ENCODE measurements at places on chromosomes 7 and 10.

DNA sequence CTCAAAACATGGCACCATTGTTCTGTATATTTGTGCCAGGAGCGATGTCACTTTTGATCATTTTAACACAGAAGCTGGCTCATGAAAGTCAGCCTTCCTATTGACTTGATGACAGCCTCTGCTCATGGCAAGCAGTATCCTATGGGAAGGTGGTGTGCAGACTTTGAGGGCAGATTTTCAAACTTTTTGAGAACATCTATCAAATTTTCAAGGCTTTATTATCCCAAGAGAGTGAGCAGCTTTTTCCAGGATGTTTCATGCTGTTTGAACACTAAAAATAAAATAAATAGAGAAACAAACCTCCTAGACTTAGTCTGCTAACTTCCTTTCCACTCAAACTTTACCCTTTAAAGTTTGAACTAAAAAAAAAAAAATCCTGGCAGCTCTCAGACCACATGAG lies 20.3 kb downstream of the FAM13C start:
- no peak for DNase-seq

DNA sequence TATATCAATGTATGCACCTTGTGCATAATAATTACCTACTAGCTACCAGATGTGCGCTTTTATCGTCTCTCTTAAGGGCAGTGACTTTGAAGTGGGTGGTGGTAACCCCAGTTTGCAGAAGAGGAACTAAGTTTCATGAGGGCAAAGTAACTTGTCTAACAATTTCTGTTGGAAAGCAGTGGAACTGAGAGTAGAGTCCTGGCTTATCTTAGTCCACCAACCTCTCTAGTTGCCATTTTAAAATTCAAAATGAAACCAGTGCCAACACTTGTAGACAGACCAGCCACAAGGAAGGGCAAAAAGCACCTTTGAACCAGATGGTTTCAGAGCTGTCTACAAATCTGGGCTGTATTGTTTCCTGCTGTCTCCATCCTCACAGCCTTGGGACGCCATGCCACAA lies 32.0 kb upstream of the RBM20 start:
- DNase-seq = no peak

- no peak for DNase-seq
These were observed 12.5 kb downstream of the DENND10 start for GRCh38 chr10:119116326-119116951.

- no peak for DNase-seq
These were observed 9.5 kb downstream of the TACC2 start for GRCh38 chr10:121998462-121998861.

DNA sequence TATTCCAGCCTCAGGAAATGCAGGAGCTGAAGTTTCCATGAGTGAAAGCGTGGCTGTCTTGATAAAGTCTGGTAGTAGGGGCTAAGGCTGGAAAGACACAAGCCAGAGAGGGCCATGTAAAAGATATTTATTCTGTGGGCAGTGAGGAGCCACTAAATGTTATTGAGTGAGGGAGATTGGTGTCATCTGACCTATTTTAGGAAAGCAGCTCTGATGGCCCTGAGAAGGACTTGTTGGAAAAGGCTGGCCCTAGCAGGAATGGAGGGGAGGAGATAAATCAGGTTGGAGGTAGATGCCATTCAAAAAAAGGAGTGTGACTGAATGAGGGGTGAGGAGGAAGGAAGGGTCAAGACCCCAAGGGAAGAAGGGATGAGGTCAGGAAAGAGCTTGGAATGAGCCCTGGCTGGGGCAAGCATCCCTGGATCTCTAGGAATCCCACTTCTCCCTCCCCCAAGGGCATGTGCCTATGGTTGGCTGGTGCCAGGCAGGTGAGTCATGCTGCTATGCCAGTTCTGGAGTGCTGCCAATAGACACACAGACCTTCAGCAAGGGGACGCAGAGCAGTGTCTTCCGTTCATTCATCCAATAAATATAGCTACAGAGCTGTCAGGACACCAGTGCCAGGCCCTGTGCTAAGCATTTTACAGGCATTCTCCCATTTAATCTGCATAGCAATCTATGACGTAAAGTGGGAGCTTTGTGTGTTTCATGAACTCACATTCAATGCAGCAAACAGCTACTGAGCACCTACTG lies 2.0 kb downstream of the ANKRD2 start:
- DNase-seq = no peak

GRCh38 chr10:98396096-98397063 lies 18.6 kb downstream of the PYROXD2 start:
- DNase-seq = no peak

DNA sequence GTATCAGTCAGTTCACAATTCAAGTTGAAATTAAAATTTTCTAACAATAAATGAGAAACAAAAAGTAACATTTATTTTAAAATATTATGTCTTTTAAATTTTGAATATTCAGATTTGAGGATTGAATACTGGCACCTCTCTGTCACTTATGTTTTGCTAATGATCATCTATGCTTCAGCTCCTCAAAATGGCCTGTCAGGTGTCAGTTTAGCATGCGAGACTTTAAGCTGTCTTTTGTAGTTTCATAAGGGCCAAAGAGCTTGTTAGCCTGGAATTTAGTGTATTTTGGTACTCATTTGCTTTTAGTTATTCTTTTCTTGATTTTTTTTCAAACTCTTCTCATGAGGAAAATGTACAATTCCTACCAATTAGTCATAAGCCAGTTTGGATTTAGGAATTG lies 102.0 kb upstream of the RPA3 start:
- no peak for DNase-seq

- peak; percentile 70 for DNase-seq
These were observed 102.7 kb upstream of the TNRC18 start for GRCh38 chr7:5526100-5526905.

DNA sequence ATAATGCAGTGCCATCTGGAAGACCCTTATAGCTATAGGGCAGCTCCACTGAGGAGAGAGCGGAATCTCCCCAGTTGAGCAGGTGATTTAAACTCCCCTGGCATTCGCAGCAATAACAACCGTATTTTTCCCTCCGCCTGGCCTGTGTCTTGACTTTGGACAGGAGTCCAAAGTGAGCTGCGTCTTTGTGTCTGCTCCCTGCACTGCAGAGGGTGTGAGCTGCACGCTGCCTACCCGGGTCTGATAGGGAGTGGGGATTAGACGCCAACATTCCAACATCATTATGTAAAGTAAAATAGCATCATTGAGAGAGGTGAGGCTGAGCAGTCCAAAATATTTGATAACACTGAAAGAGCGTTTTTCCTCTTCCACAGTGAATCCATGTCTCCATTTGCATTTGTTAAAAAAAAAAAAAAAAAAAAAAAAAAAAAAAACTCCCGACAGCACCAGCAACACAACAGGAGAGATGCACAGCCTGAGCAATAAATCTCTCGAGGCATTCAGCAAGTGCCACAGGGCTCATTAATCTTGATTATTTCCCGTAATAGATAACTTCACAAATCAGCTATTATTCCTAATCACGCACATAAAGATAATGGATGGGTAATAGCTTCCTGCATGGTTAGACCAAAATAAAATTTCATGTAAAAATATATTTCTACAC lies 68.6 kb downstream of the CELF2 start:
- no peak for DNase-seq

- DNase-seq = no peak
These were observed 204.3 kb downstream of the MBL2 start for GRCh38 chr10:52568309-52568708.

DNA sequence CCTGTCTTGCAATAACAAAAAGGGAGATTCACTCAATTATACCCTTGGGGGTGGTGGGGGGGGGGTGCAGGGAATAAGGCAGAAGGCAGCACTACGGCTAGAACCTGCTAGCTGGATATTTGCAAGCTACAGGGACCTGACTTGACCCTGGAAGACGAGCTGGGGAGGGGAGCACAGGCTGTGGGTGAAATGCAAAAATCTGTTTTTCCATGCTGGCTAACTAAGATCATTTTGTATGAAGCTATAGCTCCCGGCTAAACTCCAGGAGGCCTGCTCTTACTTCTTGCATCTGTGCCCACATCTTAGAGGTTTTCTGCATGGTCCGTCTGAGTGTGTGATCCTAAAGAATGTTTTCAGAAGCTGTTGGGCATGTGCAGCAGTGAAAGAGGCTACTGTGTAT lies 106.6 kb downstream of the EBLN1 start:
- DNase-seq = no peak

GRCh38 chr10:79272353-79272752 lies 74.9 kb upstream of the PPIF start:
- no peak for DNase-seq

- DNase-seq = no peak
These were observed 200.6 kb downstream of the PTEN start for GRCh38 chr10:88063861-88064557.

DNA sequence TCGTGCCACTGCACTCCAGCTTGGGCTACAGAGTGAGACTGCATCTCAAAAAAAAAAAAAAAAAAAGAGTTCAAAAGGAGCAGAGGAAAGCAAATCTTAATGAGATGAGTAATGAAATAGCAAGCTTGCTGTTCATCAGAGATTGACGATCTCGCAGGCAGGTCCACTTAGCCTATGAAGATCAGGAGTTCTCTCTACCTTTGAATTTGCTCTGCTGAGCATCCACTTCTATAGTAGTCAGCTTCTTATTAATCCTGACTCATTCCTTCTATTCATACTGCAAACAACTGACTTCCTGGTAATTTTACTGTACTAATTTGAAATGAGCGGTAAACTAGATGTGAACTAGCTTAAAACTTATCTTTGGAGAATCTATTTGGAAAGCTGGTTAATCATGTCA lies 1014.6 kb downstream of the GATA3 start:
- no peak for DNase-seq

- DNase-seq = no peak
These were observed 158.2 kb downstream of the ST7 start for GRCh38 chr7:117111535-117111934.

DNA sequence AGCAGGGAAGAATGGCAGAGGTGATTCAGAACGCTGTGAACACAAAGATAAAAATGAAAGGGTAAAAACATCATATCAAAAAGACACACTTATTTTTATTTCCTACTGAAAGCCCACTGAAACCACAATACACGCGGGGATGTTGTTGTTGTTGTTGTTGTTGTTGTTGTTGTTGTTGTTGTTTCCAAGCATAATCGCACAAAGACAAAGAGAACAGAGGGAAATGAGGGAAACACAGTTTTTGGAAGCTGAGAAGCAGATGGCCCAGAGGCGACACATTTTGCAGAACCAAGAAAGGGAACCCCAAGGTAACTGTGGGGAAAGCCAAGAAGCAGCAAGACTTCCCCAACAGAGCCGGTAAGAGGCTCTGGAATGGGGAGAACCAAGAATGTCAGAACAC lies 113.9 kb downstream of the PARD3 start:
- no peak for DNase-seq

DNA sequence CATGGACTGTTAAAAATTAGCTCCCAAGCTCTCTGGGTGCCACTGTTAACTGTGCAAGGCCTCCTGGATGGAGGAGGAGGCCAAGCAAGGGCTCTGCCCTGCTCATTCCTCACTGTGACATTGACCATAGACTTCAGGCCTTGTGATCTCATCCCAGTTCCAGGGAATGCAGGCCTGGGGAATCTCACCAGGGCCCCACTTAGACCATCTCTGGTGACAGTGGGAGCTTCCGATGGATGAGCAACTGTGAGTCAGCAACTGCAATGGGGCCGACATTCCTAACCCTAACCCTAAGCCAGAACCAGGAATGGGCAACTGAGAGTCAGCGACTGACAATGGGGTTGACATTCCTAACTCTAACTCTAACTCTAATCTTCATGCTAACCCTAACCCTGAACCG lies 50.4 kb upstream of the MSMB start:
- DNase-seq = no peak

DNA sequence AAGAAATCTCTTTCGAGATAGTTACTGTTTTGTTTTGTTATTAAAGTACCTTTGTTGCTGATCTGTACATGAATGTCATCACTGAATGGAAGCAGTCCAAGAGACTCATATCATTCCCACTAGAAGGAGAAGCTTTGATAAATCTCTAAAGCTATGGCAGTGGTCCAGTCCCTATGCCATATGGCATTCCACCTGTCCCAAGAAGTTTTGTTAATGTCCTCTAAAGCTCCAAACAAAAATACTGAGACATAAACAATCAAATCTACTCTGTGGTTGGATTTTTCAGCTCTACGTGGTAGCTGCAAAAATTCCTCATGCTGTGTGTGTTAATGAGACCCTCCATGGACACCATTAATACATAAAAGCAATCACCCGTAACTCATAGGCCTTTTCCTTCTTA lies 94.1 kb downstream of the LRRN3 start:
- peak; percentile 41 for DNase-seq

- no peak for DNase-seq
These were observed 207.8 kb upstream of the MGMT start for GRCh38 chr10:129259128-129259815.

- DNase-seq = no peak
These were observed 96.9 kb upstream of the PLXDC2 start for GRCh38 chr10:19719284-19719683.

DNA sequence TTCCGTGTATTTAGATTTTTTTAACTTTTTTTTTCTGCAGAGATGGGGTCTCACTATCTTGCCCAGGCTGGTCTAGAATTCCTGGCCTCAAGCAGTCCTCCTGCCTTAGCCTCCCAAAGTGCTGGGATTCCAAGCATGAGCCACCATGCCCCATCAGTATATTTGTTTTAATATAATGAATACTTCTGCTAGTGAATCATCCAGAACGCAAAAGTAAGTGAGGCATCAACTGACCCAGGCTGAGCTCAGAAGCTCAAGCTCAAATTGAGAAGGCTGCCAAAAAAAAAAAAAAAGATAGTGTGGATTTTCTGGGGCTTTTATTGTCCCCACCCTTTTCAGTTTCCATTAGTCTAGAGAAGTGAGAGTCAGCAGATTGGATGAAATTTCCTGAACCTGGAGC lies 39.0 kb upstream of the TECTB start:
- no peak for DNase-seq

- peak; percentile 73 for DNase-seq
These were observed 124.4 kb downstream of the TACC2 start for GRCh38 chr10:122113161-122113944.

GRCh38 chr7:24717247-24717622 lies 40.0 kb downstream of the GSDME start:
- DNase-seq = no peak

- DNase-seq = peak; percentile 3
These were observed 41.6 kb downstream of the JAKMIP3 start for GRCh38 chr10:132107186-132107948.

DNA sequence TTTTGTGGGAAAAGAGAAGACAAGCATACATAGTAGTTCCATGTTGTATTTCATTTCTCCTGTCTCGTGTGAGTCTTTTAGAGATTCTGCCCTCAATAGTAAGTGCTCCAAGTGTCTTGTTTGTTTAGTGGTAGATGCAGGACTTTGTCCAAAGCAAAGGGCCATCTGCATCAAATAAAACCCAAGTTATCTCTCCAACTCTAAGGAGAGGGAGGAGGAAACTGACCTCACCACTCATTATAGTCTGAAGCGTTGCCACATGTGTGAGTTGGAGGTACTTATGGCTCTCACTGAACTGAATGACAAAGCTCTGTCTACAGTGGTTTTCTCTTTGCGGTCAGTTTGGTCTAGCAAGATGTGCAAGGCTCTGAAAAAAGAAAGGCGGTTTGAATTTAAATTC lies 272.6 kb downstream of the DOCK4 start:
- no peak for DNase-seq

DNA sequence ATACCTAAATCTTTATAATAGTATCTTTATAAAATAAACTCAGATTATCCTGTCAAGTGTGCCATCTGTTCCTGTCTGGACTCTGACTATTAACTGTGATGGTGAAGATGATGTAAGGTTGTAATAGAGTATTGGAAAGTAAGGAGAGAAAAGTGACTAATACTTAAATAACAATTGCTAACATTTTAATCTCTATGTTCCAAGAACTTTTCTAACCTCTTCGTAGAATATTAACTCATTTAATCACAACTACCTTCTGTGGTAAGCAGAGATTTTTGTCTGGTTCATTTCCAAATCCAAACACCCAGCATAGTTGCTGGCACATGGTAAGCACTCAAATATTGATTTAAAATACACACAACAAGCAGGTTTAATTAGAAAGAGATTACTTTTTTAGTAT lies 2.5 kb downstream of the TNPO3 start:
- DNase-seq = no peak
